LoVo (cell line): ENCODE measurements at places on chromosomes 11 and 22.
A peak's percentile ranks its signal among the peaks of the same experiment; 100 is the strongest.

DNA sequence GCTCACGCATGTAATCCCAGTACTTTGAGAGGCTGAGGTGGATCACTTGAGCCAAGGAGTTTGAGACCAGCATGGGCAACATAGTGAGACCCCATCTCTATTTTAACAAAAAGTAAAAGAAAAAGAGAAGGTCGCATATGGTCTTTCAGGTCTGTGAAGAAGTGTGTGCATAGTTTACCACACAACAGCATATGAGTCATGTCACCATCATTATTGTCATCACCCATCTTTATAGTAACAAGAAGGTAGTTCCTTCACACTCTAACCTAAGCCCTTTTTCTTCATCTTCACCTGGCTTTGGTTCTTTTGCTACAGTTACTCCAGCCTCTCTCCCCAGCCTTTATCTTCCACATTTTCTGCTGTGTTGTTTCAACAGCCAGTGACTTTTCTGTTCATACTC lies 39.2 kb downstream of the PACS1 start:
- no peak for DNase-seq

DNA sequence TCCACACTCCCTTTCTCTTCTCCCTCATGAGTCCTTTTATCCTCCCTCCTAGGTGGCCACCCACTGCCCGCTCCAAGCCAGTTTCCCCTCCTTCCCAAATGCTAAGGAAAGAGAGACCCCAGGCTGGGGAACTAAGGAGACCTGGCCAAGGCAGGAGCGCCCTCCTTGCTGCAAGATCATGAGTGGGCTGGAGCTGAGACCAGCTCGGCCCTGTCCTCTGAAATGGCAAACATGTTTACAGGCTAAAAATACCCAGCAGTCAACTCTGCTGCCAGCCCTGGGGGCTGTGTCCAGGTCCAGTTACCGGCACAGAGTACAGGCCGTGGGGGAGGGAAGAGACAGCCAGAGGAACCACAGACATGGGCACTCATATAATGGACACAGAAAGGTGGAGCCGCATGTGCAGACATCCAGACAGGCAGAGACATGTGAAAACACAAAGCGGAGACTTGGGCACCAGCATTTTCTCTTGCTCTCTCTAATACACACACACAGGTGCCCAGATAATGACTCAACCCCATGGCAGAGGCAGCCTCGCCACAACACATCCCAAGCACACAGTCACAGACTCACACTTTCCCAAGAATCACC lies 1.2 kb upstream of the AHNAK start:
- no peak for DNase-seq

DNA sequence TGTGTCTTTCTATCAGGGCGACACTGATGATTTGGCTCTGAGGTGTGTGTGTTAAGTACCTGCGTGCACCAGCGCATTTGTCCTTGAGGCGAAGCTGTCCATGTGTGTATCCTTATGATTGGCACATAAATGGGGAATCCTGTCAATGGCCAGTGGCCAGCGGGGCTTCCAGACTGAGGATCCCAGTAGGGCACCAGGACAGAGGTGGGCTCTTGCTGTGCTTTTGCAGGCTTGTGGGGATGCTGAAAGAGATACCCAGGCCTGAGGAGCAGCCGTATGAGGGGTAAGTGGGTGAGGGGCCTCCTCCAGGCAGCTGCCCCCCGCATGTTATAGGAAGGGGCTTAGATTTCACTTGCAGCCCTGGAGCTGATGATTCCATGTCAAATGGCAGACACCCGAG lies 156.8 kb downstream of the ST3GAL4 start:
- no peak for DNase-seq

- no peak for DNase-seq
These were observed 29.1 kb downstream of the OPCML start for GRCh38 chr11:133503236-133503635.

DNA sequence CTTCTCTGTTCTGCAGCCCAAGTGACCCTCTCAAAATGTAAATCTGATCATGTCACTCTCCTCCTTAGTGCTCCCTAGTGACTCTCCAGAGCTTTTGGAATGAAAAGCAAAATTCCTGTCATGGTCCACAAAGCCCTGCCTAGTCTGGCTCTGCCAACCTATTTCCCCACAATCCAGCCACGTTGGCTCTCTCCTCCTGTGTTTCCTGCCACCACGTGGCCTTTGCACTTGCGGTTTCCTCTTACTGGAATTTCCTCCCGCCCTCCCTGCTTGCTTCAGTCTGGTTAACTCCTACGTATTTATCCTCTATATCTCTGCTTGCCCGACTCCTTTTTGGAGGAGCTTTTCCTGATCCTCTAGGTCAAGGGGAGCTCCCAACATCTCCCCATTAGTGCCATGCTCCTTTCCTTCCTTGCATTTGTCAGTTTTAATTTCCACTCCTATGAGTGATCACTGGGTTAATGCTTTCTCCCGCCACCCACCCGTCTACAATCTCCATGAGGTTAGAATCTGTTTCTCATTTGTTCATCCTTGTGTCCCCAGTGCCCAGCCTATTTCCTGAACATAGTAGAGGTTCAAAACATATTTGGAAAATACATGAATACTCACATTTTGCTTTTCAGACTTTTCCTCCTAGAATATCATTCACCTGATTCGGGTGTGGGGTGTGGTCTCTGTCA lies 11.5 kb downstream of the NNMT start:
- no peak for DNase-seq

DNA sequence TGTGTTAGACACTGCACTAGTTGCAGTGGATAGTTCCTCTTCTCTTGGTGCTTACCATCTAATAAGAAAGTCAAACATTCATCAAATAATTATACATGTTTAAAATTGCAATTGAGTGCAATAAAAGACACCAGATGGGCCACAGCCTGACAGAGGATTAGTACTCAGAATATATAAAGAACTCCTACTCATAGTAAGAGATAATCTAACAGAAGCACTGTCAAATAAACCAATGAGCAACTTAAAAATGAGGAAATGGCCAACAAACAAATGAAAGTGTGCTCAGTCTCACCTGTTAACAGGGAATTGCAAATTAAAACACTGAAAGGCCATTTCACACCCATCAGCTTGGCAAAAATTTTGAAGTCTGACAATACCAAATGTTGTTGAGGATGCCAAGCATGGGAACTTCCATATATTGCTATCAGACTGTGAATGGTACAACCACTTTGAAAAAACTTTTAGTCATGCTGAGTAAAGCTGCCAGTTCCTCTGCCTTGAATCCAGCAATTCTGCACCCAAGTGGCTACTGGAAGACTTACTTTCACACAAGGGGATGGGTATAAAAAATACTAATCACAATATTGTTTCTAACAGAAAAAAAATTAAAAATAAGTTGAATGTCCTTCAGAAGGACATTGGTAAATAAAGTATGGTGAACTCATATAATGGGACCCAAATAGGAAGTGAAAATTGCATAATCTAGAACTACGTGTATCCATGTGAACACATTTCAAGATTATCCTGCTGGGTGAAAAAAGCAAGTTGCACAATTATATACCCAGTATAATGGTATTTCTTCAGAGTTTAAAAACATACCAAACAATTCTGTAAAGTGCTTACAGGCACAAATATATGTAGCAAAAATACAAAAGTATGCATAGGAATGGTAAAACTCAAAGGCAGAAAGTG lies 41.4 kb upstream of the CREB3L1 start:
- no peak for DNase-seq

- DNase-seq: peak; percentile 13
These were observed 64.7 kb downstream of the BDNF start for GRCh38 chr11:27635567-27636037.

DNA sequence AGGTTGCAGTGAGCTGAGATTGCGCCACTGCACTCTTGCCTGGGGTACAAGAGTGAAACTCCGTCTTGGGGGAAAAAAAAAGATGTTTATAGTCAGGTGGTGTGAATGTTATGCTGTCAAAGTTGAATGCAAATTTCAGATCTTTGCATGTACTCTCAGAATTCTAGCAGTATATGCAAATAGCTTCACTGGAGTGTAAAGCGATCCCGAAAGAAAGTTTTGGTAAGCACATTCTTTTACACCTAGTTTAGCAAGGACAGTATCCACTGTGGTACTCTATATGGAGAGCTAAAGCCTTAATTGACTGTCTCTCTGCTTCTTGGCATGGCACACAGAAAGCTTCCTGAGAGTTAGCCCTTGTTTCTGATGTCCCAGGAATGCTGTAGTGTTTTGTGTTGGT lies 4.0 kb downstream of the JAM3 start:
- no peak for DNase-seq

GRCh38 chr11:109644152-109644551 lies 222.2 kb downstream of the C11orf87 start:
- DNase-seq: no peak

DNA sequence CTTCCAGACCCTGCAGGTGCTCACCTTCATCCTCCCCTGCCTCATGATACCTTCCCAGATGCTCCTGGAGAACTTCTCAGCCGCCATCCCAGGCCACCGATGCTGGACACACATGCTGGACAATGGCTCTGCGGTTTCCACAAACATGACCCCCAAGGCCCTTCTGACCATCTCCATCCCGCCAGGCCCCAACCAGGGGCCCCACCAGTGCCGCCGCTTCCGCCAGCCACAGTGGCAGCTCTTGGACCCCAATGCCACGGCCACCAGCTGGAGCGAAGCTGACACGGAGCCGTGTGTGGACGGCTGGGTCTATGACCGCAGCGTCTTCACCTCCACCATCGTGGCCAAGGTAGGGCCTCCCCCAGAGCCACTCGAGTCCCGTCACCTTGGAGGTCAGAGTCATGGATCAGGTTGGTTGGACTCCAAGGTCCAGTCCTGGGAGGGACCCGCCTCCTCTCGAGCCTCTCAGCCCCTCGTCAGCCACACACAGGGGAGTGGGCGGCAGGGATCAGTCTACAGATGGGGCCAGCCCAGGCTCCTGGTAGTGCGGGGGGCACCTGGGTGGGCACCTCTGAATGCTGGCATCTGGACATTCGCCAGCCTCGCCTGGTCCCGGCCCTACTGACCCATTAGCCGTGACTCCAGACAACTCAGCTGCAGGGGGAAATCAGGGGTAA lies 34.8 kb upstream of the SLC22A12 start:
- no peak for DNase-seq

DNA sequence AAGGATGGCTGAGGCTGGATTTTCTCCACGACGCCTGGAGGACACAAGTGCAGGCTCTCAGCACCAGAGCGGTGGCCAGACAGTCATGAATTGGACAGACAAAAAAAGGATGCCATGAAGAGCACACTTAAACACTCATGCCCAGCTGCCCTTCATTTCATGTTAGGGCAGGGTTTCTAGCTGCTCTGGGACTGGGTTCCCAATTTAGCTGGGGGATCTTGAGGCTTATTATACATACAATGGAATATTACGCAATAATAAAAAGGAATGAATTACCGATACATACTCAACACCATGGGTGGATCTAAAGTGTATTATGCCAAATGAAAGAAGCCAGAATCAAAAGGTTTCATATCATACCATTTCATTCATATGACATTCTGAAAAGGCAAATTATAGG lies 512.1 kb upstream of the LRRC4C start:
- no peak for DNase-seq

DNA sequence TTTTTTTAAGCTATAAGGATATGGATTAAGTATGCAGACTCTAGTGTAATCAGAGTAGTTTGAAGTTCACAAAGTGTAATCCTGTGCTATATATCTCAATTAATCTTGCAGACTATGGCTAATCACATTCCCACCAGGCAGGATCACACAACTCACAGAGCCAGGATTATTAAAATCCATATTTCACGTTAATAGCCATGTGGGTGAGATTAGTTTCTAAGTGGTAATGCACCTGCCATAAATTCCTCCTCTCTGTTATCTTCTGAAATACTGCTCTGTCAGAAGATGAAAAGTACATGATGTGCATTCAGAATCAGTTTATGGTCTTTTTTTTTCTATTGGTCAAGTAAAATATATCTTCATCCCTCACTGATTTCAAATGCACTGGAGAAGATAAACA lies 686.1 kb downstream of the CNTN5 start:
- DNase-seq: no peak

GRCh38 chr11:9639985-9640384 lies 23.9 kb upstream of the SWAP70 start:
- DNase-seq: no peak

DNA sequence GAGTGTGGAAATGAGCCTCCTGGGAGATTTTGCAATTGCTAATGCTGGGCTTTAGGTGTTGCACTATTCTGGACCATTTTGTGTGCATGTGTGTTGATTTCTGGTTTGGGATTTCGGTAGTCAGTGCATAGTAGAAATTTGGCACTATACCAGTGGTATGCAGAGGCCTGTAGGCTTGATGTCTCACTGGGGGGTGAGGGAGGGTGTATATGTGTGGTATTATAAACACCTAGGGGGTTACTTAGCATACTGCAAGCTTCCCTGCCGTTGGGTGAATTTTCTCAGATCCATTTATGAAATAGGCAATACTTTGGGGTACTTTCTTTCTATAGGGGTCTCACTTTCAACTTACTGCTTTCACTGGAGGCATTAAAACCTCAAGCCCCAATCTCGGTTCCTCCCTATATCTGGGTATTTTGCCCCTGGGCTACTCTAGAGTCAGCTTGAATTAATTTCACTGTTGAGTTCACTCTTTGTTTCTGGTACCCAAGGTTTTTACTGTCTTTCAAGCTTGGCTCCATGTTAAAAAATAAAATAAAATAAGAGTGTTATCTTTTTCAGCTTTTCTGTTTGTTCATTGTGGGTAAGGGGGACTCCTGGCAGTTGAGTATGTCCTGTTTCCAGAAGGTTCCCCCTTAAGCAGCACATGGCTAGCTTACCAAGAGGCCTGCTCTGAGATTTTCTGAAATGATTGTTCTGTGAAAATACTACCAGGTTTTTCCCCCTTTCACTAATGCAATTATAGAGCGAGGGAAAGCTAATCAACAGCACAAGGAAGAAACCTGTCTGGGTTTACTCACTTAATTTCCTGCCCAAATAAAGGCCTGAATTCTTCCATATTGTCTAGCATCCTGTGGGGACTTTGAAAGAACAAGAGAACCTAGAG lies 45.8 kb downstream of the PPFIBP2 start:
- no peak for DNase-seq

DNA sequence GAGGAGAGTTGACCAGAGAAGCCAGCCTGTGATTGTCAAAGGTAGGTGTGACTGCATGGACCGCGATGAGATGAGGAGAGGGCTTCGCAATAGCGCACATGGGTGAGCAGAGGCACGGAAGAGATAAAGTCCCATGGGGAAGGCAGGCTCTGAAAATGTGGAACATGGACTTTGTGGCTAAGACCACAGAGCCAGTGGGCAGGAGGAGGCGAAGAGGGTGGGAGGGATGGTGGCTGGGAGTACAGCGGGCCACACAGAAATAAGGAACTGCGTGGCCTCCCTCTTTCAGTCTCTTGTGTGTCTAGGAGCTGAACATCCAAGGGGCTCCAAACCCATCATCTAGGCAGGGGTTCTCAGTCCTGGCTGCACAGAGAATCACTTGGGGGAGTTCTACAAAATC lies 98.6 kb downstream of the TENM4 start:
- DNase-seq: no peak
